ENCODE measurements at places on chromosomes 6 and 20.

DNA sequence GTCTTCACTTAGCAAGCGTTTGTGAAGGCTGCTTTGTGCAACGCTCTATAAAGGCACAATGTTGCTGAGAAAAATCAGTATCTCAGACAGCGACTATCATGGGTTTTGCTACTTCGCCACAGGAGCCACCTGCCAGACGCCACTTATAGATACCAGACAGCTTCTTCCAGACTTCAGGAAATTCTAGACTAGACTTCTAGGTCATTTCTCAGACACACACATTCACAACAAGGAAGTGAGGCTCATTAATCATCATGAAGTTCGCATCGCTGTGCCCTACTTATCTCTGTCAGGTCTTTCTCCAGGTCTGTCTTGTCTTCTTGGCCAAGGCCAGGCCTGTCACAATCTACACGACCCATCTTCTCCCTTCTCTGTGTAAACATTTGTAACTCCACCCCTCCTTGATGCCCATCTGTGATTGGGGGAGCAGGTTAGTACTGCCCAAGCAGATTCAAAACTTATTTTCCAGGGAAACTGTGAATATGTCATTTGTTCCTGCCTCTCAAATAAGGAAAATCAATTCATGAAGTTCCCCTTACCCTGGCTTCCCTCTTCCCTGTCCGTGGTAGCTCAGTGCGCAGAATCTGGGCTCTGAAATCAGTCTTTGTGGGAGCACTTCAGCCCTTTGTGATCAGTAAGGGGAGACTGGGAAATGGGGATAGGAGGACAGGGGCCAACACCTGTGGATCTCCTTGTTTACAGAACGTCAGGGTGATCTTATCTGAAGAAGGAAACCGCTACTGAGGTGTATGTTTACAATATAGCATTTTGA is 115.5 kb downstream of the TNFAIP3 start:
- no peak for DNase-seq

- DNase-seq = peak; percentile 52
These were observed 822 bp downstream of the ELOVL4 start for GRCh38 chr6:79946272-79947190.

- no peak for DNase-seq
These were observed 69.6 kb upstream of the HDGFL1 start for GRCh38 chr6:22499815-22500214.

- peak; percentile 74 for DNase-seq
These were observed 45.2 kb downstream of the KIF16B start for GRCh38 chr20:16528078-16528477.

DNA sequence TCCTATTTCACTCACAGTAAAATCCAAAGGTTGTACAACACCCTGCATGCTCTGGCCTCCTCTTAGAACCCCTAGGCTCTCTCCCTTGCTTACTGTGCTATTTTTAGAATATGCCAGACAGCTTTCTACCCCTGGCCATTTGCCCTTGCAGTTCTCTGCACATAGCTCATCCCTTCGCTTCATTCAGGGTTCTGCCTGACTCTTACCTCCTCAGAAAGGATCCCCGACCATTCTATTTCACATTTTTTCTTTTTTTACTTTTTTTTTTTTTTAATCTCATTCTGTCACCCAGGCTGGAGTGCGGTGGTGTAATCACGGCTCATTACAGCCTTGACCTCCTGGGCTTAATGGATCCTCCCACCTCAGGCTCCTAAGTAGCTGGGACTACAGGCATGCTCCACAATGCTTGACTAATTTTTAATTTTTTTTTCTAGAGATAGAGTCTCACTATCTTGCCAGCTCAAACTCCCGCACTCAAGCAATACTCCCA is 33.6 kb downstream of the COMMD7 start:
- no peak for DNase-seq

- no peak for DNase-seq
These were observed 3.9 kb upstream of the LY6G6D start for GRCh38 chr6:31711233-31711632.

DNA sequence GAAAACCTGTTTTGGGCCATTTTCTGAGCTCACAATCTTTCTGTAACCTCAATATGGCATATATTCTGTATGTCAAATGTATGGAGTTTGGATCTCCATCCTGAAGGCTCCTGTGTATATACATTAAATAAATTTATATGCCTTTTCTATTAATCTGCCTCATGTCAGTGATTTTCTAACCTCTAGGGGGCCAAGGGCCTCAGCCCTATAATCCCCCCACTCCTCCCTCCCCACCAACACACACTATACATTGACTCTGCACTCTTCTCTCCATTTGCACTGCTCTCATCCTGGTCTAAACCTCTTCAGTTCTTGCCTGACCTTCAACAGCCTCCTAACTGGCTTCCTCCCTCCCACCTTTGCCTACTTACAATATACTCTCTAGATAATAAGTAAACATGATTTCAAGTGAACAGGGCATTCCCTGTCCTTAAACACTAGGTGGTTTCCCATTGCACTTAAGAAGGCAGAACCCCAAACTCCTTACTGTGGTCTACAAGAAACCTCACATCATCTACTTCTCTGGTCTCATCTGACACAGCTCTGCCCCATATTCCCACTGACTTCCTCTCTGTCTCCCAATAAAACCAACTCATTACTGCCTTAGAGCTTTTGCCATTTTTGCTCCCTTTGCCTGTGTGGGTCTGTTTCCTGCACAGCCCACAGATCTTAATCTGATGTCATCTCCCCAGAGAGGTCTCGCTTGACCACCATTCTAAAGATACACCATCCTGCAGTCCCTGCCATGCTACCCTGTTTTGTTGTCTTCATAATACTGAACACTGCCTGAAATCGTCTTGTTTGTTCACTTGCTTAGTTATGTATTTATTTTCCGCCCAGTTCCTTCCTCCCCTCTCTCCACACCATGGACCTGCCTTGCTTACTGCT is 213.7 kb downstream of the SYNE1 start:
- DNase-seq = no peak

- DNase-seq = no peak
These were observed 547.5 kb upstream of the ADGRB3 start for GRCh38 chr6:68087399-68088133.

DNA sequence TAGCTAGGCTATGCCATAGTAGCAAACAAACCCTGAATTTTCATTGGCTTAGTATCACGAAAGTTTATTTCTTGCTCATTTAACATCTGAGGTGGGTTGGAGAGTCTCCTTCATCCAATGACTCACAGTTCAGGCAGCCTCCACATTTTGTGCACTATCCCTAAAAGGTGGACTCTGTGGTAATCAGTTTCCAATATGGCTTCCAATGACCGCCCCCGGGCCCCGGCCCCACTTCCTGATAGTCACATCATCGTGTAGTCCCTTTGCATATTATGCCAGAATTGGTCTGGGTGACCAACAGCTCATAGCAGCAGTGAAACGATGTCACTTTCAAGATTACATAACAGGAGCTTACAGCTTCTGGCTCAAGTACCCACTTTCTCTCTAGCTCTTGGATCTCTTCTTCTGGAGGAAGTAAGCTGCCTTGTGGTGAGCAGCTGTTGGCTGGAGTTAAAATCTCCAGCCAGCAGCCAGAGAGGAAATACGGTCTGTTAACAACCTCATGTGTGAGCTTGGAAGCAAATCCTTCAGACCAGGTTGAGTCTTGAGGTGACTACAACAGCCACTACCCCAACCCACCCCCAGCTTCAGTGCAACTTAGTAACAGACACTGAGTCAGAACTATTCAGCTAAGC is 7.8 kb downstream of the HCRTR2 start:
- no peak for DNase-seq

DNA sequence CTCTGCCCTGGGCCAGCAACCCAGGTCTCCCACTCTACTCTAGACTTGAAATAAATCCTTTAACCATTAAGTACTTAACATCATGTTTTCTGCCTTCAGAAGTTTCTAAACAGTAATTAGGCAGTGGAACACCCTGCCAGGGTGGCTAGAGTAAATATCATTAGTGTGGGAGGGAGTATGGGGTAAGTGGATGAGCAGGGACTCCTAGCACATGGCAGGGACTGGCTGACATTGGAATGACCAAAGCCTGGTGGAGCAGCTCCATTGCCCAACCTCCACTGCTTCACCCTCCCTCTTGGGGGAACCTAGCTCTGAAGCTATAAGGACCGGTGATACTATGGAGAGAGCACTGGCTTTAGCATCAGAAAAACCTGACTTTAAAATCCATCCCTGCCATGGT is 167.1 kb downstream of the MAFB start:
- DNase-seq = no peak

DNA sequence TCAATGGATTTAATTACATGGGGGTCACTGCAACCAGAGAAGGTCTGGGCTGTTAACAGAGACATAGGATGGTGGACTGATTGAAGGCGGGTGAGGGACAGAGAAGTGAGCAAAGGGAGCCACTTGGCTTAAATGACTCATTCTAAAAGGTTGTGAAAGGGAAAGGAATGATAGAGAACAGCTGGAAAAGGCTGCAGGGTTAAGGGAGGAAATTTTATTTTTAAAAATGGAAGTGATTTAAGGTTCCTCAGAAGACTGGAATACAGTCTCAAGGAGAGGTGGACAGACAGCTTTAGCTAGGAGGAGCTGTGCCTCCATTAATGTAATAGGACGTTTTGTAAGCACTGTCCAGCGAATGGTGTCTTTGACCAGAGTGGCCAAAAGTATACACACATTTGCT is 46.7 kb downstream of the RGS17 start:
- DNase-seq = no peak

- DNase-seq = no peak
These were observed 807 bp downstream of the SNHG17 start for GRCh38 chr20:38434301-38434741.

GRCh38 chr6:145547594-145548335 is 187.6 kb downstream of the EPM2A start:
- no peak for DNase-seq

DNA sequence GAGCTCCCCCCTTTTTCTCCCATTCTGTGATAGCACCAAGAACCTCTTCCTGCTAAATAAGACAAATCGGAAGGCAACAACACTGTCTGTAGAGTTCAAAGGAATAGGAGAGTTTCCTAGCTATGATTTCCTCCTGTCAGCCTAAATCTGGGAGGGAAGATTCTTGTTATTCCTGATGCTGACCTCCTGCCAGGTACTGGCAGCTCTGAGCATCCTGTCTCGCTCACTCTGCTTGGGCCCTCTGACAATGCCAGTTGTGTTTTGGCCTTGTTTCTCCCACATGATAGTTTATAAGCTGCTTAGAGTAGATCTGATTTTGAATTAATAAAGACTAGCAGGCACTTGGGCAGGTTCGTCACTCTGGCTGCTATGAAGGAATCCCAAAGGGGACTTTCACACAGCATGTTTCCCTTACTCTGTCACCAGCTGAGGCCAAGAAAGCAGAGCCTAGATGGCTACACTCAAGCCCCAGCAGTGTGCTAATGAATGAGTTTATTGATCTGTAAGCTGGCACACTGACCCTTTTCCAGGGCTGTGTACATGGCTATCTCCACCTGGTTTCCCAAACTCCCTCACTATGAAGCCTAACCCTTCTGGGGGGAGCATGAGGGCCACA is 52.3 kb downstream of the UQCC1 start:
- DNase-seq = peak; percentile 54

GRCh38 chr6:167855825-167856425 is 29.2 kb downstream of the AFDN start:
- DNase-seq = no peak

- DNase-seq = no peak
These were observed 715.8 kb upstream of the HS3ST5 start for GRCh38 chr6:115058414-115059211.

GRCh38 chr6:21612067-21612745 is 18.7 kb downstream of the SOX4 start:
- no peak for DNase-seq
